ENCODE measurements at places on chromosomes 5 and 9. TPM values are rescaled to one million over a fixed set of nuclear protein-coding genes. Genes with fewer than 3 reads are reported as not detected.

GRCh38 chr5:54990841-54991258 lies 5.5 kb upstream of the ESM1 start:
- no peak for DNase-seq

- peak; percentile 28 for DNase-seq
Observed at GRCh38 chr5:139312075-139312474, 18.5 kb downstream of the MATR3 start.

SLC9A3 gene
- 60.6 TPM for polyA plus RNA-seq

CDO1 gene
- polyA plus RNA-seq = 22.9 TPM

DNA sequence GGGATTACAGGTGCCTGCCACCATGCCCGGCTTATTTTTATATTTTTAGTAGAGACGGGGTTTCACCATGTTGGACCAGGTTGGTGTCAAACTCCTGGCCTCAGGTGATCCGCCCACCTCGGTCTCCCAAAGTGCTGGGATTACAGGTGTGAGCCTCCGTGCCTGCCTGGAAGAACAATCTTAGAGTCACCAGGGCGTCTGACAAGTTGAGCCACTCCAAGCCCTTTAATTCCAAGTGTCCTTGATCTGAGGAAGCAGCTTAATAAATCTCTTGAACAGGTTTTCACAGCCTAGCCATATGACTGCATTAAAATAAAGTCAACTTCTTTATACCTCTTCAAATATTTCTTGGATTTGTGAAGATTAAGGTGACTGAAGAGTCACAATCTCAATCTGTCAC lies 31.5 kb downstream of the SLC44A1 start:
- no peak for DNase-seq

GRCh38 chr5:117713585-117714198 lies 1139.1 kb upstream of the SEMA6A start:
- no peak for DNase-seq

- DNase-seq = no peak
Observed at GRCh38 chr9:133734590-133735414, 3.4 kb downstream of the SARDH start.

- no peak for DNase-seq
Observed at GRCh38 chr5:143454936-143455516, 51.5 kb upstream of the NR3C1 start.

GRCh38 chr5:171223927-171224326 lies 85.1 kb upstream of the TLX3 start:
- DNase-seq = no peak

PCDHB14 gene
- polyA plus RNA-seq = 11.3 TPM

EPB41L4A gene
- 30.8 TPM for polyA plus RNA-seq

DNA sequence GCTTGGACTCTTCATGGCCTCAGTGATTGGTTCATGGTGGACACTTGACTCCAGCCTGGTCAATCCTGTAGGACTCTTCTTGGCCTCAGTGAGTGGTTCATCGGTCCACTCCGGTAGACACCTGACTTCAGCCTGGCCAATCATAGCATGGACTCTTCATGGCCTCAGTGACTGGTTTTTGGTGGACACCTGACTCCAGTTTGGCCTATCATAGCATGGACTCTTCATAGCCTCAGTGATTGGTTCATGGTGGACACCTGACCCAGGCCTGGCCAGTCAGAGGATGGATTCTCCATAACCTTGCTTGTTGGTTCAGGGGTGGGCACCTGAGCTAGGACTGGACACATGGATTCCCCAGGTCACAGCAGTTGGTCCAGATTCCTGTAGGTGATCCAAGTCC lies 106.0 kb upstream of the ERCC6L2 start:
- DNase-seq = no peak

DNA sequence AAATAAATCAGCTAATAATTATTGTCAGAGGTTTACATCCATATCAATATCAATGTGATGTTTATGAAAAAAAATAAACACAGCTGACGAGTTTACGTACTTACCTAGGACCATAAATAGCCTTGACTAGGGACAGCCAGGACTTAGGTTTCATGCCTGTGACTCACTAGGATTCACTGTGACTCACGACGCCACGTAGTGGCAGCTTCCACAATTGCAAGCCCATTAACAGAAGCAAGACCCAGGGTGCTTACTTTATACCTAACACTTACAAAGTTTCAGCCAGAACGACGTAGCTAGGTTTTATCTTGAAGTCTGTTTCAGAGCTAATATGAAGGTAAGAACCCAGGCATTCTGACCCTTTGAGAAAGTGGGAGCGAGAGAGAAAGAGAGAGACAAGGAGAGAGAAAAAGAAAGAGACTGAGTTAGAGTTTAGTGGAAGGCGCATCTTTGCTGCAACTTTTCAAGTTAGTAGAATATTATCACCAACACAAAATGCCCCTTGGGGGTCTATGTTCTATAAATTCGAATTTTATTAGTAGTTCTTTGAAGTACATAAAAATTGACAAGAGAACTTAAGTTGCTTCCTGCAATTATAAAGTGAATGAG lies 191.2 kb downstream of the GNA14 start:
- peak; percentile 86 for DNase-seq

DNA sequence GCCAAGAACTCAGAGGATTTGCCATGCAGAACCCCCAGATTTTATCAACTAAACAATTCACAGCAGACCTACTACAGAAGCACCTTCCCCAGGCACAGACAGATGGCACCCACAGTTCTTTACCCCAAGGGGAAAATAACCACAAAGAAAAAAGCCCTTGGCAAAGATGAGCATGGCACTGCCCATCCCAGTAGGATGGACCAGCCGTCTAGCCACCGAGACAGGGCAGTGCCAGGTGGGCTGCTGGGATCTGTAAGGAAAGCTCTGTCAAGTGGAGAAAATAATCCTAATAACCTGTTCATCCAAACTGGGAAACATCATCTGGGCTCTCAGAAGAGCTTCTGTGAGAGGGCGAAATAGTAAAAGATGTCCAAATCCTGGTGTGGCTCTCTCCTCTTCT lies 130.0 kb downstream of the COL23A1 start:
- DNase-seq = no peak

CARTPT gene
- not detected for polyA plus RNA-seq

DNA sequence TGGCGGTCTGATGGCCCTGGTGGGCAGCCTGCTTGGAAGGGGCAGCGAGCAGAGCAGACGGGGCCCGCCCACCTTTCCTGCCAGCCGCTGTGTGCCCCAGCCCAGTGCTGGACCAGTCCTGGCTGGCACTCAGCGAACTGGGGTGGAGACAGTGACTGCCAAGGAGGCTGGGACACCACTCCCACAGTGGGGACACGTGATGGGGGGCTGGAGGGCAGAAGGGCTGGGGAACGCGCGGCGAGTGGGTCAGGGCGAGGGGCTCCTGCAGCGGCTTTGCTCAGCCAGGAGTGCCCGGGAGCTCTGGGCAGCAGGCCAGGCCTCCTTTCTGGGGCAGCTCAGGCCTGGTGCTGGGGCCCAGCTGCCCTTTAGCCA lies 19.5 kb downstream of the NCS1 start:
- no peak for DNase-seq

DNA sequence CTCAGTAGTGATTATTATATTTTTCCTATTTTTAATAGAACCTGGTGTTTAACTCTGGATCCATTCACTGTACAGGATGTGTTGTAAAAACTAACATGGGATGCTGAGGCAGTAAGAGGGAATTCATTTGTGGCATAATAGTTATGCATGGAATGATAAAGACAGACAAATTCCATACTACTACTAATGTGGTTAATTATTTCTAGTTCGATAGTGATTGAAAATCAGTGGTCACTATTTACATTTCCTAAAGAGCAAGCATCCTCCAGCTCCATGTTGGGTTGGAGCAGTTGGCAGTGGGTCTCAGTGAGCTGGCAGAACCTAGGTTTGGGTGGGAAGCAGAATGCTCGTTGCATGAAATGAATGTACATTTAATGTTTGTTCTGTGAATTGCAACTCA lies 122.6 kb downstream of the SAXO1 start:
- DNase-seq = no peak

GRCh38 chr5:93570294-93571113 lies 10.5 kb downstream of the NR2F1-AS1 start:
- DNase-seq = no peak

DNA sequence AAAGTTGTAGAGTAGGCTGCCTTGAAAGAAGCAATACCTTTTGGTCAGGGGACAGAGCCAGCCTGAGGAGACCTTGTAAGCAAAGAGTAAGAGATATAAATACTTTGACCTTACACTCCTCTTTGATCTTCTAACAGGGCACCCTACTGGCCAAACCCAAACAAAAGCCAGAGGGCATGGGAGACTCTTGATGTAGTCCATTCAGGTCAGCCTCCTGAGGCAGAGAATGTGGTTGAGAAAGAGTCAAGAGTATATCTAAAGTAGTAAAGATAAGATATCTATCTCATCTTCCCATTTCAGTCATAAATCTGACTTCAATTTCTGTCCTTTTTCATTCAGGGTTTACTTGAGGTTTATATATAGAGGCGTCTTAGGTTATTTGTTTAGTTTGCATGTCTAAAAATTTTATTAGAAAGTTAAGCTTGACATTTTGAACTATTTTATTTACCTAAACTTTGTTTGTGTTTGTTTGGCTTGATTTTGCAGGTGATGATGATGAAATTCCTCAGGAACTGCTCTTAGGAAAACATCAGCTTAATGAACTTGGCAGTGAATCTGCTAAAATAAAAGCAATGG lies 125.7 kb downstream of the NIPBL start:
- DNase-seq = no peak

DNA sequence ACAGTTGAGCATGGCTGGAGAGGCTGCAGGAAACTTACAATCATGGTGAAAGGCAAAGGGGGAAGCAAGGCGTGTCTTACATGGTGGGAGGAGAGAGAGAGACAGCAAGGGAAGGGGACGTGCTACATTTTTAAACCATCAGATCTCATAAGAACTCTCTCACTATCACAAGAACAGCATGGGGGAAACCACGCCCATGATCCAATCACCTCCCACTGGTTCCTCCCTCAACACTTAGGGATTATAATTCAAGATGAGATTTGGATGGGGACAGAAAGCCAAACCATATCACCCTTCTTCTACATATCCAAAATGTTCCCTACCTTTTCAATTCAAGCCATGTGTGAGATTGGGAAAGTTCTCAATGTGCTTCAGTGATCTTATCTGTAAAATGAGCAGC lies 22.9 kb upstream of the GLRX start:
- no peak for DNase-seq

PGM5 gene
- 38.2 TPM for polyA plus RNA-seq

NAIP gene
- 47.2 TPM for polyA plus RNA-seq

DNA sequence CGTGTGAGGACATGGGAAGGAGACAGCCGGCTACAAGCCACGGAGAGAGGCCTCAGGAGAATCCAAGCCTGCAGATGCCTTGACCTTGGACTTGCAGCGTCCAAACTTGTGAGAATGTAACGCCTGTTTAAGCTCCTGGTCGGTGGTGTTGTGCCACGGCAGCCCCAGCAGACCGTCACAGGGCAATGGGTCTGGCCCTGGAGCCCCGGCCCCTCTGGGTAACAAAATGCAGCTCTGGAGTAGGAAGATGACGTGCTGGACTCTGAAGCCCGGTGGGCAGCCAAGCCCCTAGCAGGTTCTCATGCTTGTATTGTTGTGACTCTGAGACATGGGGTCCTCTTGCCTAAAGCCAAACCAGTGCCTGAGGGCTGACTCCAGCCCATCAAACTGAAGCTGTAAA lies 174.7 kb downstream of the IRX2 start:
- DNase-seq = no peak

DNA sequence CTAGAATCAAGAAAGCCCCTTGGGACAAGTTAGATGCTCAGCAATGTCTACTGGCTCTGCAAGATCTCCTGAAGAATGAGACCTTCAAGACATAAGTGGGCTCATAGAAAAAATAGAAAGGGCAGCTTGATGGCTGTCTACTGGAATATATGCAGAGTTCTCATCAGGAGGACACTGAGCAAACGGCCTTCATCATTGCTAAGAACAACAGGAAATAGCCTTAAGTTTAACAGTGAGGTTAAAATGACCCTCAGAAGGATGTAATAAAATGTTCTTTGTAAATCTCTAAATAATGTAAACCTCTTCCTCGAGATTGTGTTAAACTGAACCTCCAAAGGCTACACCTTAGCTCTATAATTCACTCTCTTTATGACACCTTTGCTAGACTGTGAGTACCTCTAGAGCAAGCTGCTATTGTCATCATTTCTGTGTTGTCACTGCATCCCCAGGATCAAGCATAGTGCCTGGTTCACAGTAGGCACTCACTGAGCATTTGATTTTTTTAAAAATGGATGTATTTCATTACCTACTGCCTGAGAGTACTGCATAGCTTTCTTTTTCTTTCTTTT lies 22.2 kb upstream of the LHFPL2 start:
- no peak for DNase-seq

DOCK2 gene
- 2.6 TPM for polyA plus RNA-seq

PFN3 gene
- polyA plus RNA-seq = 2.0 TPM

DNA sequence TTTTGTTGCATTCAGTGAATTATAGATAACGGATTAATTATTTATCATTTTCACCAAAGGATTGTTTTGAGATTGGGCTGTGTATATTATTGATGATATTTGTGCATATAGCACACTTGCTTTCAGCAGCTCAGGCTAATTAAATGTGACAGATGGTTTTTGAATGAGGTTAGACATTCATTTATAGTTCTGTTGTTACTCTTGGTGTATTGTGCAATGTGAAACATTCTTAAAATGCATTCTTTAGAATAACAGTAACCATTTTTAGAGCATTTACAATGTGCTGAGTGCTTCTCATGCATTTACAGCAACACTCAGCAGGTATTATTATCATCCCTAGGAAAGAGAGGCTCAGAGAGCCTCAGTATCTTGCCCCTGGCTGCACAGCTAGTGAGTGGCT lies 23.8 kb downstream of the NANS start:
- DNase-seq = no peak

DNA sequence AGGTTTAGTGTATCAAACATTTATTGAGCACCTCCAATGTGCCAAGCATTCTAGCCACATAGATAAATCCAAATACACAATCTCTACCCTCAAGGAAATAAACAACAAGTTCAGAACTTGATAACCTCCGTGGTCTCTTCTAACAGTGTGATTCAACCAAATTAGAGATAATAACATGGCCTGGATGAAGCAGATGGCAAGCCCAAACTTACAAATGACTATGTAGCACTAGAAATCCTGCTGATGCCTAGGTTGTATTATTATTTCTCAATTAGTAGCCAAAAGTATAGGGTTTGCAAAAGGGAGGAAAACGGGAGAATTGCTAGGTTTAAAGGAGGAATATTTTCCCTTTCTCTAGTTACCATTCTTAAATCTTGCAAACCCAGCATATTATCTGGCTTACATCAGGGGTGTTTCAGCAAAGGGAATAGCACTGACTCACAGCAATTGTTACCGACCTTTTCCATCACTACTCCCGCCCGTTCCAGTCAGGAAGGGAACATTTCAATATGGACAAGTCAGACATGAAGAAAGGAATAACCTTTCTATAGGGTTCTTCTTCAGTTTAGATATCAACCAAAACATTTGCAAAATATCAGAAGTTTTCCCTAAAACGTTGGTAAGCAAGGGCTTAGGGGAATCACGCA lies 2.3 kb downstream of the DPYSL3 start:
- no peak for DNase-seq

- no peak for DNase-seq
Observed at GRCh38 chr5:140953234-140953633, 13.0 kb upstream of the PCDHAC2 start.

ADAMTS12 gene
- polyA plus RNA-seq = 18.3 TPM

CATSPER3 gene
- 1.7 TPM for polyA plus RNA-seq

DNA sequence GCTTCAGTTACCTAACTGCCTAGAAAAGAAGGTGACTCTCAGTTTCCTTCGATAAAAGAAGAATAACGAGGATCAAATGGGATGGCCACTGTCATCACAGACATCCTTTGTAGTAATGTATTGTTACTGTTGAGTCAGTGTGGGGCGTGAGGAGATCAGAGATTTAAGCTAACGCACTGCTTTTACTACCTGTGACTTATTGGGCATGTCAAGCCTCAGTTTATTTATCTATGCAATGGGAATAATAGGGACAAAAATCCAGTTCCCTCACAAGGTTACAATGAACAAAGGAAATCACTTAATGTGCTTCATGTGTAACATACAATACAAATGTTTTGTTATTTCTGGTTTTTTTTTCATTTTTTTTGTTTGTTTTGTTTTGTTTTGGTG lies 255 bp upstream of the TRPM6 start:
- DNase-seq = no peak
